ENCODE measurements at places on chromosomes 7 and 10.

GRCh38 chr10:27687743-27688142, 57.9 kb downstream of the MKX start:
- no peak for DNase-seq

DNA sequence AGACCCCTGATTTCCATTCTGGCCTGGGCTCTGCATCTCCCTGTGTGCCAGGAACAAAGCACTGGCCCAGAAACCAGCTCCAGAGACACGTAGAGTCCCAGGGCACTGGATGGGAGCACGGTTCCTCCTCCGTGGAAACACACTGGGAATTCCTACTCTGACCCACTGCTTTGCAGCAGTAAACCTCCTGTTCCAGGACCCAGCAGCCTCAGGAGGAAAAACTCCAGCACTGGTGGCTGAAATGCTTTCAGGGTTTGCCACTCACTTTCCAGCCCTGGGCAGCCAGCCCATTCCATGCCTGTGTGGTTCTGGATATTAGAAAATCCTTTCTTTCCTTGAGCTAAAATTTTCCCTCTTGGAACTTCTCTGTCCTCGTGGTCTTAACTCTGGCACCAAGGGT, 58.0 kb downstream of the FAM171A1 start:
- DNase-seq = no peak

DNA sequence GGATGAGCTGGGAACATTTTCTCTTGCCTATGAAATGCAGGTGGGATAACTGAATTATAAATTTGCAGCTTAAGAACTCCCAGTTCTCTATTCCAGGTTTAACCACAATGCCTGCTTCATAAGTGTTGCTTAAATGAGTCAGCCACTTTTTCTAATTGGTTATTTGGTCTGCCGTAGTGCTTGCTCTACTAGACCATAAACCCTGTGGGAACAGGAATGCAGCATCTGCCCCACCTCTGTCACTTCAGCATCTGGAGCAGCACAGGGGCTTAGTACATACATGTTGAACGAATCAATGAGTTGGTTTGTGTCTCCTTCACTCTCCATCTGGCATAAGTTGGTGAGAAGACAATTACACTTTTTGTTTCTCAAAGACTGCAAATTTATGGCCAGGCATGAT, 95.2 kb upstream of the PTER start:
- no peak for DNase-seq

GRCh38 chr10:86960003-86960862, 1.8 kb downstream of the SNCG start:
- DNase-seq = no peak

DNA sequence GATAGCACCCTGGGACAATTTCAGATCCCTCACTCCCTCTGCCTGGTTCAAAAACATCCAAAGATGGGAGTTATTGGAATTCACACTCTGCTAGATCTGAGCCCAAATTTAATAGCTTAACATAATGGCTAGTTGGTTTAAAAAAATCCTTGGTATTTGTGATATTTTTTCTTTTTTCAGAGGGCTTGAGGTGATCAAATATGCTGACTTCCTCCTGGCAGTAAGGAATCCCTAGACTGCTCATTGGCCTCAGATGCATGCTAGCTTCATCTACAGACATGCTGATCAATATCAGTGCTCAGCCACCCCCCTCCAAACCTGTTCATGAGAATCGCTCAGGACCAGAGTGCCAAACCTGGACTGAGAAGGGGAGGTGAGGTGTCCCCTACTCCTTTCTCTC, 74.7 kb upstream of the PLPP4 start:
- no peak for DNase-seq

DNA sequence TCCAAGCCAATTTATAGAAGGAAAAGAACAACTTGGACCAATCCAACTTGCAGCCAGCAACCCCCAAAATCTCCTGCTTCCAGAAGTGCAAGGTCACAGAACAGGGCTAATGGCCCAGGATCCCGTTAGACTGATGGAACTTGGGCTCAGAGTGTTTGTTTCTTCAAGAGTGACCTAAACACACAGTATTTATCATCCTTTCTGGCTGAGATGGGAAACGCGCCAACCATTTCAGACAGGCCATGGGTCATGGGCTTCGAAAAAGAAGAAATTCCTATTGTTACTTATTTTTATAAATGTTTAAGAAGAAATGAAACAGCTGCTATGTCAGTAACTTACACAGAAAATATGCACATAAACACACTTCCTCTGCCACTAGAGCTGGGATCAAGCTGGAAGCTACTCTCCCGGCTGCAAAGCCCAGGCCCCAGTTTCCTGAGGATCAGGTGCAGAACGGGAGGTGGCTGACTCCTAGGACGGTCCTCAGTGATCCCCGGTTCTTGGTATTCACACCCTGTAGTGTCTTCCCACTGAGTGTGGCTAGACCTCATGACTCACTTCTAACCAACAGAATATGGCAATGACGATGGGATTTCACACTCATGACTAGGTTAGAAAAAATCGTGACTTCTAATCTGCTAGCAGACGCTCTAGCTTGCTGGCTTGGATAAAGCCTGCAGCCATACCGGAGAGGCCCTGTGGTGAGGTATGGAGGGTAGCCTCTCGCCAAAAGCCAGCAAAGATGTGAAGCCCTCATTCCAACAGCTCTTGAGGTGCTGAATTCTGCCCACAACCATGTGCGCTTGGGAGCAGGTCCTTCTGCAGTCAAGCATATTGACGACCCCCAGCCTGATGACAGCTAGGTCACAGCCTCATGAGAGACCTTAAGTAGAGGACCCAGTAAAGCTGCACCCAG, 60.2 kb downstream of the CHST15 start:
- DNase-seq = peak; percentile 42

DNA sequence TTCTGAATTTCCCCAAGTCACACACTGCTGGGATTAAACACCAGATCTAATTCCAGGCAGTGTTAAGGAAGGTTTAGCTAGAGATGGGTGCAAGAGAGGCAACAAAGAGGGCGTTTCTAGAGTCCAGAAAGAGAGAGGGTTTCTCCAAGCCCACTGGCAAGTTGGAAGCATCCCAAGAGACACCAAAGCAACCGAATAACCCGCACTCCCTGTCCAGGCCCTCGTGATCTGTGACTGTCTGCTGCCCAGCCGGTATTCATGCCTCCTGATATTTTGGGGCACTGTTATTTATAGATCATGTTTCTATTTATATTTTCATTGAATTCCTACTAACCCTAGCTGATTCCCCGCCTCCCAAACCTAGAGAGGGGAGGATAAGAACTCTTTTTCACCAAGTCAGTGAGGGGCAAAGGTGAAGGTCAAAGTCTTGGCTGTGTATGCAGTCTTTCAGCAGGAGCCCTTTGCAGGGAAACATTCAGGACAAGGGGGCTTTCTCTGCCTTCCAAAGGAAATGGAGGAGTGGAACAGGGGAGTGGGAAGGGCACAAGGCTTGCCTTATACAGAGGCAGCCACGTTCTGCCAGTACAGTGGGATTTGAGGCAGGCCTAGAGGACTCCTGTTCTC, 103.6 kb downstream of the SH3PXD2A start:
- no peak for DNase-seq

DNA sequence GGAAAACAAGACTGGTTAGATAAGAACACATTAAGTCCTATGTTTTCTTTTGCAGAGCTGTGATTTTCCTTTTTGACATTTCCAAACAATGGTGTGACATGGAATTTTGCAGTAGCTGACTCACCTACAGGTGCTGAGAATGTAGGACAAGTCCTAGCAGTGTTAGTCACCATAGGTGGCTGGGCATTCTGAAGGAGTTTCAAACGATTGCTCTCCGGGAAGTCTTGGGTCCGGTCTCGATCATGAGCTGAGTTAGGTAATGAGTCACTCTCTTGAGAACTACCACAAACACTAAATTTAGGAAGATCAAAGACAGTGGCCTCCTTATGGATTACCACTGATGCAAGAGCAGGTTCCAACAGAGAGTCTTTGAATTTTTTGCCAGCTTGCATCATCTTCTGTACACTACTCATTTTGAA, 3.6 kb downstream of the FIGNL1 start:
- DNase-seq = no peak

GRCh38 chr10:131983780-131984179, 2.1 kb upstream of the BNIP3 start:
- no peak for DNase-seq

DNA sequence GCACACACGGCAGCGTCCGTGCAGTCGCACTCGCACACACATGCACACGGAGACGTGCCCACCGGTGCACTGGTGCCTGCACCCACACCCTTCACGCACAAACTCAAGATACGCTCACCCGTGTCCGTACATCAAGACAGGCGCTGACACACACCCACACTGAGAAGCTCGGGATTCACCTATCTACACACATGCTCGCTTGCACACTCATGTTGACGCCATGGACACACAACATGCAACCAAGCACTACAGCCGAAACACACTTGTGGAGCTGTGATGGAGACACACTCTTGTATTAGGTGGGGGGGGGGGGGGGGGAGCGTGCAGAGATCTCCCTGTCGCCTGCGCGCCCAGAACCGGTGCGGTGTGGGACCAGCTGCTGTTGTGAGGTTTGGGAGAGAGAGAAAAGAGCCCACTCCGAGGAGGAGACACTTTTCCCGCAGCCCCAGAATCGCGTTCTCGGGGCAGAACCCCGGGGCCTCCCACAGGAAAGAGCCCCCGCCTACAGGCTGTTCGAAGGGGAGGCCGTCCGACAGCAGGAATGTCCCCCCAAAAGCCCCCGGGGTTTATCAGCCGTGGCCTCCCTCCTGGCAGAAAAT, 605 bp upstream of the NFKB2 start:
- DNase-seq = peak; percentile 53

GRCh38 chr10:113199459-113199858, 249.4 kb downstream of the TCF7L2 start:
- DNase-seq = no peak

GRCh38 chr7:115271332-115272235, 349.7 kb downstream of the MDFIC start:
- DNase-seq = no peak

- DNase-seq = no peak
Measured at GRCh38 chr10:47045331-47045861, 134.2 kb downstream of the PTPN20 start.

DNA sequence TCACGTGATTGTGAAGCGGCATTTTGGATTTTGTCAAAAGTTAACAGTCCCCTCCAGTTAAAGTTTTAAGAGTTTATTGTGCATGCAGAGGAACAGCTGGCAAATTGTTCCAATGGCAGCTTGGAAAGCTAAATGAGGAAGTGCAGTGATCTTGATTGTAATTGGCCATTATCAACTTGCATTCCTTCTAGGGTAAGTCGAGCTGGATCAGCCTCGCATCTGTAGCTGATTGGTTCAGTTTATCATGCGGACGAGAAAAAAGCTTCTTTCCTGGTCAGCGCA, 566 bp downstream of the ZNF789 start:
- DNase-seq = no peak

- no peak for DNase-seq
Measured at GRCh38 chr7:135801877-135802276, 53.3 kb upstream of the FAM180A start.

GRCh38 chr7:131011432-131011742, 277.4 kb upstream of the KLF14 start:
- no peak for DNase-seq

GRCh38 chr7:157601530-157601929, 264.7 kb downstream of the DNAJB6 start:
- no peak for DNase-seq

DNA sequence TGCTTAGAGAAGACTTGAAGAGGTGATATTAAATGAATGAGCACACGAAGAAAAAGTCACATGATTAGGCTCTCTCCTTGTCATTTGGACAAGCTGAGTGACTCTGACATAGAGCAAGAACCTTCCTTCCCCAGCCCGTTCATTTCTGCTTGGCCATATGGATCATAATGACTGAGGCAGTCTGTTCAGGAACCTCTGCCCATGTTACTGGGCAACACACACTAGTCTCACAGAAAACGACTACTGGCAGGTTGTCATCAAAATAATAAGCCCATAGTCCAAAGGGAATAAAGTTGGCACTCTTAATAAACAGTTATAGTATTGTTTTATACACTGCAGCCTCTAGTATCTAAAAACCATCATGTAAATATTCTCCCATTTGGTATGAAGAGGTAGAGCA, 635.0 kb downstream of the REEP3 start:
- DNase-seq = no peak

DNA sequence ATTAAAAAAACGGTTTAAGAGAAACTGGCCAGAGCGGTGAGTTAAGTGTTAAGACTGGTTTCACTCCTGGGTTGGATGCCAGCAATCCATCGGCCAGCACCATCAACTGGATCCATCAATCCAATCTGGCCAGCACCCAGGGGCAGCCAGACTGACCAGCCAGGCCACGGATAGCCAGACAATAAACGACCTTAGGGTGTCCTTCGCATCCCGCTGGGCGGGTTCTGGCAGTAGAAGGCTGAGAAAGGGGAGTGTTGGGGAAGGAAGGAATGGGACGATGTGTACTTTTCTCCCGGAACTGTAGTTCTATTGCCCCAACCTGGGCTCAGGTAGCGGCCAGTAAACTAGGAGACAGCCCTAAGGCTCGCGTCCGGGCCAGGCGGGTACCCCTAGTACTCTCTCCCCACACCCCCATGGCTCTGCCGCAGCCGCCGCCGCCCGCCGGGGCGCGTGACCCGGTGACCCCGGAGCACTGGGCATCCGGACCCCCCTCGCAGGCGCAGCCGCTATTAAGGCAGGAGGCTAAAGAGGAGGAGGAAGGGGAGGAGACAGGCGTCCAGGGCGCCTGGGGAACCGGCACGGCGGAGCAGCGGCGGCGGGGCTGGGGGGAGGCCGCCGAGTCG, at the start of gene CASD1:
Gene CASD1, plus strand, starts transcription at position 546 of the 623 bp plus-strand sequence. CDS start 276 bp downstream, outside the sequence.
- peak; percentile 72 for DNase-seq

DNA sequence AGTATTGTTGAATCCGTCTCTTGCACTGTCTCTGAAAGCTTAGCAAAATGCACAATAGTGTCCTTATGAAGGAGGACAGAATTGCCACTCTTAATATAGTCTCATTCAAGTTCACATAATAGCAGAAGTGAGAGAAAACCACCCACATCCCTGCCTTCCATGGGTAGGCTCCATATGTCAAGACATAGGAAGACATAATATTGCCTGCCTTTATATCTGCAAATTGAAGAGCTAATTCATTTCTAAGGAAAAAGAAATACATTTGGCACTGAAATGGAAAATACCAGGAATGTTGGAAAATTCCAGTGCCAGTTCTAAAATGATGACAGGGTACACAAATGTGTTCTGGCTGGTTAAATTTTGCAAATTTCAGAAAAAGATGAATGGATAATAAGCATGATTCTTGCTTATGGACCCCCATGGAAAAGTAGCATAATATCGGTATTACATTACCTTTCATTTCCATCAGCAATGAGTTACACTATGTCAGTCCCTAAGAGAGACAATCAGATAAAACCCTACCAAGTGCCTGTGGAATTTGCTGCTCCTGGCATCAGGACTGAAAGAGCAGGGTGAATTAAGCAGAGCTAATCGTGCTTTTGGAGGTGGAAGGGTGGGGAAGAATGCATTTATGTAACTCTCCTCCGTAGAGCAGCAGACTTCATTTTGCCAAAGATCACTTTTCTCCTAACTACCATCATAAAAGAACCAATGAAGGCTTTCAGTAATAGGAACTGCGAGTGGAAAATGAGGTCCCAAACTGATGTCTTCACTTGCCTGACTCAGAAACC, 312.6 kb downstream of the FGFR2 start:
- no peak for DNase-seq
